Endothelial cell of umbilical vein (primary cell): ENCODE measurements at places on chromosomes 3 and 15. TPM values are rescaled to one million over a fixed set of nuclear protein-coding genes. Genes with fewer than 3 reads are reported as not detected.

GRCh38 chr15:47870300-47870955, 153.1 kb downstream of the SEMA6D start:
- no peaks in the 10 kb centered on the region for H3K36me3 ChIP-seq
- H3K4me1 ChIP-seq = peaks cover 5% of the 10 kb centered on the region
- H3K4me3 ChIP-seq = no peak overlapping the region
- H3K27me3 ChIP-seq = no peaks in the 10 kb centered on the region

DNA sequence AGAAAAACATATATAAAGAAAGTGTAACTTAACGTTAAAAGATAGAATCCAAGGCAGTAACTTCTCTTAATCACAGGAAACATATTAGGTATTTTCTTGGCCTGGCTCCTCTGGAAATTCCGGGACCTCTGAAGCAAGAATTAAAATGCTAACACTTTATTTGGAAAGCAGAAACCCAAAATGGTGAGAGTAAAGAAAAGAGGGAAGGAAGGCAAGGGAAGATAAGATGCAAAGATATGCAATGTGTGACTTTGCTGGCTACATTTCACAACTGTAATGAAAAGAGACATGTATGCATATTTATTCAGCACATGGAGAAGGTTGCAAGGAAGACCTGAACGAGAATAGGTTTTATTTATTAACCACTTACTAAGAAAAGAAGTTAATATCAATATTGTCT, 372.5 kb downstream of the TBL1XR1 start:
- H3K36me3 ChIP-seq = no peaks in the 10 kb centered on the region
- H3K27ac ChIP-seq = no peak overlapping the region
- no peaks in the 10 kb centered on the region for H3K27me3 ChIP-seq
- H3K4me1 ChIP-seq = no peaks in the 10 kb centered on the region

DNA sequence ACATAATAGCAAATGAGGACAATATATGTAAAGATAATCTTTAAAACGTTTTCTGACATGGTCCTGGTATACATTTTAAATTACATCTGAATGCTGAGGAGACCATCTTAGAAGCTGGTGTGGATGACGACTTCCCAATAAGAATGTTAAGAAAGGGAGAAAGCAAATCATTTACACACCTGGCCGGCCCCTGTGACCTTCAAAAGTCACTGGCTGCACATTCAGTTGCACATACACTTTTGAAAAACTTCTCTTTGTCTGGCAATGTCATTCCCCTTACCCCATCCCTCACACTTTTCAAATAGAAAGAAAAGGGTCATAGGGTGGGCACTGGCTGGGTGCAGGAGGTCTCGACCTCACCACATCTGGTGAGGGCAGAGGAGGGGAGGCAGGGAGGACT, 391.0 kb downstream of the MECOM start:
- H3K4me1 ChIP-seq = no peaks in the 10 kb centered on the region
- no peak for DNase-seq
- no peak overlapping the region for H3K27ac ChIP-seq
- no peak overlapping the region for H3K4me3 ChIP-seq
- no peaks in the 10 kb centered on the region for H3K36me3 ChIP-seq

DNA sequence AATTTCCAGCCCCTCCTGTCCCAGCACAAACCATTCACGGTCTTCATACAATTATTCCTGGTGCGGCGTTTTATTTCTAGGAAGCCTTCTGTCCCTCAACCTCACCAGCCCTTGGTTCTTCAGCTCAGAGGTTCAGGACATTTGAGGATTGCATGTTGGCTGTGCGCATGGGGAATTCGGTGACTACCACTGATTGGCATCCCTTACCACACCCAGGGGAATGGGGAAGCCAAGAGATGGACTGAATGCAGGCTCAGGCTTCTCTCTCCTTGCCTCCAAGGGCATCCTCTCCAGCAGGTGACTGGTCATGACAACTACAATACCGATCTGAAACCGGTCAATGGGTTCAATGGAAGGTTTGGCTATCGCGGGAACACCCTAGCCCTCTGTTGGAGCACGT, 153.8 kb downstream of the MTHFS start:
- no peaks in the 10 kb centered on the region for H3K36me3 ChIP-seq
- no peaks in the 10 kb centered on the region for H3K4me1 ChIP-seq
- DNase-seq = no peak
- no peak overlapping the region for H3K4me3 ChIP-seq
- H3K27ac ChIP-seq = no peak overlapping the region

DNA sequence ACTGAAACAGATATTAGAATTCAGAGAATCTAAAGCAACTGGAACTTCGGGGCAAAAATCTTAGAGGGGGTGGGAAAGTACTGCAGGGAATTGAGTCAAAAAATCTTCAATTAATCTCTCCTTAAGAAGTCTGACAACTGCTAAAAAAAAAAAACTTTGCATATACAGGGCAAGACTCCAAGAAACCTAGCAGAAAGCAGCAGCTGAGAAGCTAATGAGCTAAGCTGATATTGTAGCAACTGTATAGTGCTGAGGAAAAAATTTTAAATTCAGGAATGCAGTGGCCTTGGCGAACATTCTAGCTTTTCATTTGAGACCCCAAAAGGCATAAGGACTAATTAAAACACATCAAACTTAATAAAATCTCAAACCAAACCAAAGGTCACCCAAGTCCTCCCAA, 113.6 kb downstream of the SCAPER start:
- H3K4me1 ChIP-seq = no peaks in the 10 kb centered on the region
- no peaks in the 10 kb centered on the region for H3K27me3 ChIP-seq
- H3K27ac ChIP-seq = no peak overlapping the region
- H3K36me3 ChIP-seq = no peaks in the 10 kb centered on the region

DNA sequence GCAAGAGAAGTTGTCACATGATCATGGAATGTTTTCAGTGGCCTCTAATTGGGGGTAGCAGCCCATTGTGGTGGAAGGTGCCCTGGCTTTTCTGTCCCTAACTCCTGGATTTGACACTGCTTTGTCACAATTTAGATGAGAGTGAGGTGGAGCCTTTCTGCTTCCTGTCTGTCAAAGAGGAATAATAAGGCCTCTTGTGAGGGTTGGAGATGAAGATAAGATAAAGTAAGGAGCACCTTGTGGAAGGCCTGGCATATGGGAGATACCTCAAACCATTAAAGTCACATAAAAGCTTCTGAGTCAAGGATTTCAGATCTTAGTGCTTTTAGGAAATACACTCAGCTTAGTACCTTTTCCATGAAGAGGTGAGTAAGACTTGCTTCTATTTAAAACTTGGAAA, 172.6 kb upstream of the FAM3D start:
- no peak overlapping the region for H3K4me3 ChIP-seq
- peaks cover 7% of the 10 kb centered on the region for H3K4me1 ChIP-seq
- H3K36me3 ChIP-seq = no peaks in the 10 kb centered on the region
- H3K27me3 ChIP-seq = no peaks in the 10 kb centered on the region

Gene PLD1
- 75.6 and 108 TPM in 2 replicates for total RNA-seq

Gene HCN4
- total RNA-seq = not detected in 2 replicates

Gene TIMP4
- total RNA-seq = 0.40 TPM in 1 of 2 replicates, not detected in the other

Gene MYO5A
- 87.9 and 91.9 TPM in 2 replicates for total RNA-seq
